ENCODE measurements at places on chromosomes 2 and 18. TPM values are rescaled to one million over a fixed set of nuclear protein-coding genes. Genes with fewer than 3 reads are reported as not detected.

The SLC14A1 gene
- not detected for total RNA-seq

The MYO7B gene
- total RNA-seq, result 0.14 TPM

The B3GNT7 gene
- 0.50 TPM for total RNA-seq

The SFTPB gene
- total RNA-seq, result not detected

The CNNM3 gene
- 9.6 TPM for total RNA-seq

The ECEL1 gene
- total RNA-seq, result under 0.01 TPM

The CCDC121 gene
- total RNA-seq, result 1.4 TPM

The AQP12B gene
- not detected for total RNA-seq

The C2orf80 gene
- not detected for total RNA-seq

The MC4R gene
- total RNA-seq, result not detected

The TMEM185B gene
- 38.2 TPM for total RNA-seq

The ARHGEF4 gene
- total RNA-seq, result not detected

The ZNF521 gene
- total RNA-seq, result 181 TPM

The IL37 gene
- total RNA-seq, result not detected

The CPLX4 gene
- total RNA-seq, result not detected

The ASIC4 gene
- total RNA-seq, result not detected

The PRSS56 gene
- total RNA-seq, result not detected

The SMC6 gene
- 61.9 TPM for total RNA-seq

The DLX2 gene
- total RNA-seq, result not detected

The ERICH2 gene
- not detected for total RNA-seq

The SLC40A1 gene
- 34.2 TPM for total RNA-seq

The GRHL1 gene
- total RNA-seq, result 0.86 TPM

The POTEC gene
- total RNA-seq, result not detected

The GPR45 gene
- total RNA-seq, result not detected

The FOXI3 gene
- total RNA-seq, result not detected

The NTSR2 gene
- not detected for total RNA-seq

The MSH6 gene
- total RNA-seq, result 84.1 TPM

The TRIM43 gene
- total RNA-seq, result 0.07 TPM

The ASXL3 gene
- 0.14 TPM for total RNA-seq

The FKBP1B gene
- 11.2 TPM for total RNA-seq

The ABCG5 gene
- not detected for total RNA-seq

The RAD51AP2 gene
- total RNA-seq, result not detected

The AQP4 gene
- total RNA-seq, result not detected

The PXDN gene
- total RNA-seq, result 149 TPM

The KRTCAP3 gene
- 0.57 TPM for total RNA-seq

The BCL2L11 gene
- total RNA-seq, result 12.1 TPM

The ADAM23 gene
- total RNA-seq, result 11.2 TPM

The SLC66A3 gene
- total RNA-seq, result 25.1 TPM

The CNTNAP5 gene
- not detected for total RNA-seq

The MC2R gene
- not detected for total RNA-seq

The LYPD1 gene
- total RNA-seq, result 58.1 TPM

The WDR75 gene
- total RNA-seq, result 91.7 TPM
